NK-92 treated with Interleukin-12 subunit alpha and Interleukin-12 subunit beta, amount 100 ng/mL, for 24 hours (cell line): ENCODE measurements at places on chromosomes 3 and 15.

- DNase-seq: no peak
Observed at GRCh38 chr3:30934208-30934550, 39.7 kb upstream of the GADL1 start.

- no peak for DNase-seq
Observed at GRCh38 chr15:25847051-25847450, 16.1 kb downstream of the ATP10A start.

DNA sequence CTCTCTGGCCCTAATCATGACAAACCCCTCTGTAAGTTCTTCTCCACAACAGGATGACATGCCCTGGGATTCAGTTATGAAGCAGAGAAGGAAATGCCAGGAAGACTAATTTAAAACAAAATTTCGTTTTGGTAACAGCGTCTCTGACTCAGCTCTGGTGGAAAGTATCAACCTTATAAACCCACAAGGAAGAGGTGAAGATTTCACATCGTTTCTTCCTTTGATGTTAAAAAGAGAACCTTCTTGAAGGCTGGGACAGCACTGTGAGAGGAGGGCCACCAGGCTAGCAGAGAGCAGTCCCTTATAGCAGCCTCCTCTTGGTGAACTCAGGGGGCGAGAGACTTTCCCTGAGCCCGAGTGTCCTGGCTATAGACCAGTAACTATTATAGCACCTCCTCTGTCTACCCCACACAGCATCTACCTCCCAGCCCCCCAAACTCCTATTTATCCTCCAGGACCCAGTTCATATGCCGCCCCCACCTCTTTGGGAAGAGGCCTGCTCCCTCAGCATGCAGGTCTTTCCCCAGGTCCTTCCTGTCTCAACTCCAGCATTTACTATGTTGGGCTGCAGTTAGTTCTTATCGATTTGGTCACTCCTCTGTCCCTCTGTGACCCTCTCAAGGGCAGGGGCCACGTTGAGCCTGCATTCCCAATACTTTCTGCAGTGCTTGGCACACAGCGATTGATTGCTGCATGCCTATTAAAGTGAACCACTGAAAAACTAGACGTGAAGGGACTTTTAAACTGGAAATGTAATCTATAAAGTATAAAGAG lies 321.5 kb upstream of the ICE2 start:
- DNase-seq: no peak

DNA sequence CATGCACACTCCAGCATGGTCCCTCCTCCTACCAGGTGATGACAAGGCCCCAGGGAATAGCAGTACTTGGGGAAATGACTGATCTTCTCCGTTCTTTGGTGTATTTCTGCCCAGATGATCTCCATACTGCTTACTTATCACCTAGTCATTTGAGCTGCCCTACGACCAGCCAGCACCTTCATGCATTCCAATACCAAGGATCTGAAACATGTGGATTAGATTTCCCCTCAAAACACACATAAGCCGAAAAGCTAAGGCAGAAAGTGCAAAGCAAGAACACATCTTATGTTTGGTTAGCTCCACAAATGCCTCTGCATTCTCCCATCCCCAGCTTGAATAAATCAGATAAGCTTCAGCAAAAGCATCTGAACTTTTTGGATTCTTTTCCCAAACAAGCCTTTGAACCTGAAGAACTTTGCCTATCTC lies 64.8 kb upstream of the BCL6 start:
- DNase-seq: no peak

DNA sequence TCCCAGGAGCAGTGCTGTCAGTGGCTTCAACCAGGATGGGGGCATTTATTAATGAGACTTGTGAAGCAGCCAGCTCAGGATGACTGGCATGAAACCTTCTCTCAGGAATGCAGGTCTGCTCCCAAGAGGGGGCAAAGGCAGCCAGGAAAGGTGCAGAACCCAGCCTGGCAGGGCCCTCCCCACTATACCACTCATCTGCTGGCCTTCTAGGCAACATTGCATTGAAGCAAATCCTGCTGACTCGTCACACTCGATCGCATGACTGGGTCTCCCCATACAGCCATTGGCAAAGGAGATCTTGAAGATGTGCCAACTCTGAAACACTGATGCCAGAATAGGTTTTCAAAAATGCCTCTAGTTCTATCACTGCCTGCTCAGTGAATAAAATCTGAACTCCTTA lies 65.7 kb upstream of the CMTM7 start:
- no peak for DNase-seq

- no peak for DNase-seq
Observed at GRCh38 chr3:143825513-143825912, 22.8 kb downstream of the SLC9A9 start.

GRCh38 chr15:80452166-80452565 lies 48.0 kb downstream of the ARNT2 start:
- DNase-seq: no peak

DNA sequence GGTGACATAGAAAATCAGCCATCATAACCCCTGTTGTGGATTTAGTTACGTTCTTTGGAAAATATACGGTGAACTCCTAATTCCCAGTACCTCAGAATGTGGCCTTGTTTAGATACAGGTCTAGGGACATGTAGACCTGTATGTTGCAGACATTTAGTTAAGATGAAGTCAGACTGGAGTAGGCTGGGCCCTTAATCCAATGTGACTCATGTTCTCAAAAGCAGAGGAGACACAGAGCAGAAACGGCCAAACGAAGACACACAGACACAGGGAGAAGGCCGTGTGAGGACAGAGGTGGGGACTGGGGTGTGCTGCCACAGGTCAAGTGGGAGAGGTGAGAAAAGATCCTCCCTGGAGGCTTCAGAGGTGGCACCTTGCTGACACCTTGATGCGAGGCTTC lies 119.0 kb upstream of the PROK2 start:
- no peak for DNase-seq

DNA sequence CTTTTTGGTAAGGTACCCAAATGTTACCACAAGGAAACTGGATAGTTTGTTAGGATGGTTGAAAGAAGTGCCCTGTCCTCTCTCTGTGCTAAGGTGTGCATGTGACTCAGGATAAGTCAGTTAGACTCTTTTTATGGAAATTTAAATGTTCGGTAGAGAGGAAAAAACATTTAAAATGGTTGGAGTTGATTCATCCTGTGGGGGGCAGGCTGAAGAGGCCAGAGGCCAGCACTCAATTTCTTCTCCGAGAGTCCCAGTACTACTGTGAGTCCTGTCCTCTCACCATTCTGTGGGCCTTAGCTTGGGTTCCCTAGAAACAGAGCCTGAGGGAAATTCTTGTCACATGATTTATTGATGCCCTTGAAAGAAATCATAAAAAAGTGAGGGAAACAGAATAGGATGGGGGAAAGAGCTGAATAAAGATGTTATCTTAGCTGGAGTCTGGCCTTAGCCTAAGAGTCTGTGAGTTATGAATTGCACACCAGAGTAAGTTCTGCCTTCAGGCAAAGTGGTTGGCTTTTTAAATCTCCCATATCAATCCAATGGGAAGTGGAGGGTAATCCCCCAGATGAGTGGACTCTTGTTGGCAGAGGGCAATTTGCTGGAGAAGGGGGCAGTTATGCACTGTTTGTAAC lies 106.5 kb upstream of the GALNT15 start:
- no peak for DNase-seq

- no peak for DNase-seq
Observed at GRCh38 chr3:30642849-30643361, 36.5 kb downstream of the TGFBR2 start.

DNA sequence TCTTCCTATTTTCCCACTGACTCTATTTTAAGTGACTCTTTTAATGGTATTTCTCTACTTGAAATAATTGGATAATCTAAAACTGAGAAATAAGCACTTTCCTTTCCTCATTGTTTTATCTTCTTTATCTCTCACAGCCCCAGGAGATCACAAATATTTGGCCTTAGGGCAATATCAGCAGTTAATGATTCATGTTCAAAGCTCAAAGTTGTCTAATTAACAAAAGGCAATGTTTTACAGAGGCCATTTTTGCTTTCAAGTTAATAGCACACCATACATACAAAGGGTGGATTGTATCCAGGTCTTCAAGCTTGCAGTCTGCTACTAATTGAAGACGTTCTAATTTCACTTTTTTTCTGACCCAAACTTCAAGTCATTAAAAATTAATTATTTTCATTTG lies 120.1 kb downstream of the LRRN1 start:
- DNase-seq: no peak

DNA sequence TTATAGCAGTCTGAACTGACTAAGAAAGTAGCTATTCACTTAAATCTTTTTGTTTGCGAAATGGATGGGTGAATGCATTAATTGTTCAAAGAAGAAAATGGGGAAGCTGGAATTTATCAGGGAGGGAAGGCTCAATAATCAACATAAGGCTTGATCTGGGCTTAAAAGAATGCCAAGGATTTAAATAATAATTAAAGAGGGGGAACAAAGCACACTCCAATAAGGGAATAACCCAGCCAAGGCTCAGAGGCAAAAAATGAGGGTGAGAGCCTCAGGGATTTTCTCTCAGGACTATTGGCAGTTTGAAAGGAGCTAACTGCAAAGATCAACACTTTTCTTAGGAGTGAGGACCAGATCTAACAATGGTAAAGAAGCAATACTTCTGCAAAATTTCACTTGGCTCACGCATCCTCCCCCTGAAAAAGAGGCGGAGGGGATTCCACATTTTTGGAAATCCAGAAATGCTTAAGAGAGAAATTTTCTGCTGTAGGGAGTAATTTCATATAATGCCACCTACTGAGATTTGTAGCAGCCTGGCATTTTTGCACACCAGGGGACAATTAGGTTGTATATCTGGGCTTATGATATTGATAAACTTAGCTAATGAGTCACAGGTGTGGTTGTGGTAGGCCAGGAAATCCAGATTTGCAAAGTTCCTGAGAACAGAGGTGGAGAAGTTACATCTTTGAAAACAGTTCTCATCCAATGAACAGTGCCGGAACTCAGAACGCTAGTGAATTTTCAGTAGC lies 405.1 kb downstream of the TUSC7 start:
- no peak for DNase-seq

- no peak for DNase-seq
Observed at GRCh38 chr3:163058031-163058854, 1561.6 kb downstream of the OTOL1 start.

- no peak for DNase-seq
Observed at GRCh38 chr3:17825298-17825697, 82.9 kb upstream of the TBC1D5 start.

DNA sequence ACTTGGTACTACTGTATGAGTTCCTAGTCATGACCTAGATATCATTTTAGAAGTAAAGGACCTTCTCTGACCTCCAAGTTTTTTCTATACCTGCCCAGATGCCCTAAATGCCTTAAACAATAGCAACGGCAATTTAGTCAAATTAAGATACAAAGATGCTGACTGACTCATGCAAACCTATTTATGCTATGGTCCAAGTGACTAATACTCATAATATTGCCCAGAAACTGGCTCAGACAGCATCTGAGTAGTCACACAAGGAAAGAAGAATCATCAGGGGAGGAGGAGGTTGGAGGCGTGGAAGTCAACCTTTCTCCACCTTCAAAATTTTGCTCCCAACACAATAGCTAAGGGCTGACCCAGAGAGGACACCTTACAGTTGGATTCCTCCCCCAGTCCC lies 6.8 kb downstream of the FYCO1 start:
- DNase-seq: no peak

DNA sequence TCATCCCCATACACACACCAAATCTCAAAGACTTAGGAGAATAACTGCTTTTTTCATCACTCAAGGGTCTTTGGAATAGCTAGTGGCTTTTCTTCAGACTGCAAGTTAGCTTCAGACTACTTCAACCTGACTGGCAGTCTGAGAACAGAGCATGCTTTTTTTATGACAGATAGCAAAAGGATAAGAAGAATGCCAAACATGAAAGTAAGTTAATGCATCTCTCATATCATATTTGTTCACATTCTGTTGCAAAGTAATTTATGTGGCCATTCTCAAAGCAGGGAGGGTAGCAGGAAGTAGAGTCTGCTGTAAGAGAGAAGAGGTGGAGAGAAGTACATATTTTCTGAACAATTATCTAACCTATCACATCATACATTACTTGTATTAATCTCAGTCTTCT lies 544.4 kb downstream of the ZPLD1 start:
- DNase-seq: no peak
